ENCODE measurements at places on chromosomes 6 and 20.

DNA sequence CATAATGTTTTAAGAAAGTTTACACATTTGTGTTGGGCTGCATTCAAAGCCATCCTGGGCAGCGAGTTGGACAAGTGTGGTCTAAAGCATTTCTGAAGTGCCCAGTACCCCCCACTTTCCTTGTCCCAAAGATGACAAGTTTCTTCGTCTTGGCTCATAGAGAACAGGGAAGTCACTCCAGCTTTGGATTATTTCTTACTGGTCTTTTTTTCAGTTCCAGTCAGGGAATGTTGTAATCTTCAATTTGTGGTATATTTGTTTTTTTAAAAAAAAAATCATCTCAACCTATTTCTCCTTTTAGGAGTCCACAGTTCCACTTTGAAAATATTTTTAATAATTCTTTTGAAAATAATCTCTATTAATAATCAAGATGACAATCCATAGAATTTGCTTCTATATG lies 34.0 kb downstream of the SLX4IP start:
- DNase-seq = no peak

- no peak for DNase-seq
Measured at GRCh38 chr6:126300735-126301134, 39.2 kb upstream of the CENPW start.

DNA sequence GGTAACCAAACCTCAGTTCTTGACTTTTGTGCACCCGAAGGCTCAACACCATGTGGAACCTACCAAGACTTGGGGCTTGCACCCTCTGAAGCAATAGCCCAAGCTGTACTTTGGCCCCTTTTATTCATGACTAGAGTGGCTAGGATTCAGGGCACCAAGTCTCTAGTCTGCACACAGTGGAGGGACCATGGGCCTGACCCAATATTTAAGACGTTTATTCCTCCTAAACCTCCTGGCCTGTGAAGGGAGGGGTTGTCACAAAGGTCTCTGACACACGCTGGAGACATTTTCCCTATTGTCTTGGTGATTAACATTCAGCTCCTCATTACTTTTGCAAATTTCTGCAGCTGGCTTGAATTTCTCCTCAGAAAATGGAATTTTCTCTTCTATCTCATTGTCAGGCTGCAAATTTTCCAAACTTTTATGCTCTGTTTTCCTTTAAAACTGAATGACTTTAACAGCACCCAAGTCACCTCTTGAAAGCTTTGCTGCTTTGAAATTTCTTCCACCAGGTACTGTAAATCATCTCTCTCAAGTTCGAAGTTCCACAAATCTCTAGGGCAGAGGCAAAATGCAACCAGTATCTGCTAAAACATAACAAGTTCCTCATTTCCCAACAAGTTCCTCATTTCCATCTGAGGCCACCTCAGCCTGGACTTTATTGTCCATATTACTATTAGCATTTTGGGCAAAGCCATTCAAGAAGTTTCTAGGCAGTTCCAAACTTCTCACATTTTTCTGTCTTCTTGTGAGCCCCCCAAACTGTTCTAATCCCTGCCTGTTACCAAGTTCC lies 481.4 kb upstream of the BTBD3 start:
- no peak for DNase-seq

DNA sequence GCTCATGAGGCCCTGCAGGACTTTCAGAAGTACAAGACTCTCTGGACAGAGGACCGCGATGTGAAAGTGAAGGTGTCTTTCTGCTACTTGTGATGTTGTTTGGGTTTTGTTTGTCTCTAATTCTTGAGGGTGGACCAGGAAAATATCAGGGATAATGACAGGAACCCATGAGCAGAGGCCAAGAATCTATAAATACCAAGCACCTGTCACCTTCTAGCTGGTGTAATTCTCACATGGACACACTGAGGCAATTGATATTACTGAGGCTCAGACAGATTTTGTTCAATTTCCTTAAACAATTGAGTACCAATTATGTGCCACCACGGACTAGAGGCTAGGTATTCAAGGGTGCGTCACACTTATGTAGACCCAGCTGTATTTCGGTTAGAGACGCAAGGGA lies 107.9 kb downstream of the DNAH8 start:
- DNase-seq = no peak

- DNase-seq = no peak
Measured at GRCh38 chr6:142011156-142011555, 121.6 kb upstream of the GJE1 start.

GRCh38 chr6:19879663-19880062 lies 42.5 kb downstream of the ID4 start:
- no peak for DNase-seq

DNA sequence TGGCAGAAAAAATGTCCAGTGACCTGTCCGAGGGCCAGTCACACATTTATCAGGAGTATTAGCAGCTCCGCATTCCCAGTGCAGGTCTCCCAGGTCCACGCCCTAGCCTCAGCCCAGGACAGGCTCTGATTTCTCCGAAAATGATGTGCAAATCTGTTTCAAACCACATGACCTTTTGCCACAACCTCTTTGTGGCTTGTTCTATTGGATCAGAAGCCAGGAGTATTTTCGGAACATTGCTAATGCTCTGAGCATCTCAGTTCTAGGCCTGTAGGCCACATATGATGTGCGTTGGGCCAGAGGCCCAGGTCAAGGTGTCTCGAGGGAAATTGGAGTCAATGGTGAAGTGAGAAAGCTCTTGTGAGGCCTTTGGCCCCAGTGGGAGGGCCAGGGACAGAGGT lies 40.4 kb downstream of the SNX5 start:
- no peak for DNase-seq

- no peak for DNase-seq
Measured at GRCh38 chr20:1418350-1418749, 25.5 kb upstream of the FKBP1A start.

DNA sequence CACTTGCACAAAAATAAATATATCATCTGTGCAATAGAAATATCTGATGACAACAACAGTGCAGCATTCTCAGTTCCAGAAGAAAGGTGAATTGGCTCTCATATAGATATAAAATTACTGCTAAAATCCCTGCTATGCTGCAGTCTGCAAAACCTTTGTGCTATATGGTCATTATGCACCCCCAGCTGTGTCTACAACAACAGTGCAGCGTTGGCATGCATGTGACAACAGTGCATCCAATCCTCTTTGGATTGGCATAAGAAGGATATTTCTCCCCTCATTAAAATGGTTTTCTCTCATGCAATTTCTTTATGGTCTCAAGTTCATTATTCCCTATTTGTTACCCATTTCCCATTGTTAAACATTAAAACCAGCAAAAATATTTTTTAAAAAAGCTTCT lies 23.1 kb downstream of the OR2B6 start:
- DNase-seq = no peak

DNA sequence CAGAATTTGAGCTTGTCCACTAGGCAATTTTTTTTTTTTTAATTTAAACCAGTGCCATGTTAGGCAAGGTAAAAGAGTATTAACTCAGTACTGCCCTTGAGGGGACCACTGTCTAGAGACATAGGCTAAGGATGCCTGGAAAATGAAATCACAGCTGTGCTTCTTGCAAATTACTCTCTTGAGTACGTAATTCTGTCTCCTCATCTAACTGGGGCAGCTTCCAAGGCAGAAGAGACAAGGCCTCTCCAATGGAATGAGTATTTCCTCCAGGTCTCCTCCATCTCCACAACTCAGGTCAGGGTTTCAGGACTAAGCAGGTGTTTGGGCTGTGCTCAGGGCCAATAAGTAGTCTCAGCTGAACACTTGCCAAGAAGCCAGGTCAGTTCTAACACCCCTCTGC lies 33.8 kb upstream of the MRPS10 start:
- no peak for DNase-seq

- no peak for DNase-seq
Measured at GRCh38 chr6:108806665-108807064, 41.6 kb upstream of the ARMC2 start.

DNA sequence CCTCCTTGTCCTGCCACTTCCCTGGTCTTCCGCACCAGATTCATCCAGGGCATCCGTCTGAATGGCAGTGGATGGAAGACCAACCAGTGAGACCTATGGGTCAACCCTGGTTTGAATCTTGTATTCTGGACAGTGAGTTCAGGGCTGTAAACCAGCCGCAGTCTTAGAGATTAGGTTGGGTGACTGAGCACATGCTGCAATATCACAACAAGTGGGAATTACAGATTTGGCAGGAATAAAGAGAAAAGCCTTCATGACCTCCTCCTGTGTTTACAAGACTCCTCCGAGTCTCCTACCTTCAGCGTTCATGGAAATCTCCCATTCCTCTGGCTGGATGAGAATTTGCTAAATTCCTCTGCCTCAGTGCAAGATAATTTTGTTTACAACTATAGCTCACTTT lies 9.9 kb downstream of the ECI2 start:
- no peak for DNase-seq

DNA sequence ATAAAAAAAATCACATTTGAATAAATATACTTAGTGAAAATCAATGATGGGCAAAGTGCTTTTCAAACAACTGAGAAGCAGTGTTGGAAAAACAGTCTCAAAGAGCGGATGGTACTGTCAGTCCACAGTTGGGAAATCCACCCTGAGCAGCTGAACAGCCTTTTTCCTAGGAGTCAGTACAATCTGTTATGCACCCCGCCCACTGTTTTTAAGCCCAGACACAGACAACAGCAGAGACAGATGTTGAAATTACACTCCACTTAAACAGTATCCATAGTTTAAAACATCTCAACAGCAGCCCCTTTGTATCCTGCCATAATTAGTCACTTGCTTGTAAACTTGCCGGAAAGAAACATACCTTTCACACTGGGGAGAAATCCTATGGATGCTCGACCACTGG lies 372 bp downstream of the KIAA0408 start:
- no peak for DNase-seq

GRCh38 chr20:438571-439469 lies 23.5 kb downstream of the TBC1D20 start:
- DNase-seq = no peak

GRCh38 chr6:166686317-166686716 lies 59.3 kb upstream of the RPS6KA2 start:
- no peak for DNase-seq

GRCh38 chr20:45722047-45722446 lies at the start of gene SPINT4:
SPINT4 (plus strand) TSS chr20:45722347; CDS start chr20:45722368, 21 bp downstream.
- no peak for DNase-seq

DNA sequence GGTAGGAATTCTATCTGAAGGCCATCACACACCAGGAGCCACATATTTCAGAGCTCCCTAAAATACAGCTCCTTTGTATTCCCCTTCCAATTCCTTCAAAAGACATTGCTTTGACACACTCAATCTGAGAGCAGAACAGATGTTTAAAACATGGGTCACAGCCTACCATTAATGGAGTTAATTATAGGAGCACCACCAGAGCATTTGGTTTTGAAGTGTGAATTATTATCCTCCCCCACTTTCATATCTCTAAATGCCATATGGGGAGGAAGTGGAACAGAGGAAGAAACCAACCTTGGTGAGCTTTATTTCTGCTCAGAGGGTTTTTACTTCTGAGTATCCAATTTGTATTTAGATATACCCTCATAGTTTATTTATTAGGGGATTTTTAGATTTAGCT lies 50.7 kb upstream of the TNFRSF21 start:
- peak; percentile 19 for DNase-seq

DNA sequence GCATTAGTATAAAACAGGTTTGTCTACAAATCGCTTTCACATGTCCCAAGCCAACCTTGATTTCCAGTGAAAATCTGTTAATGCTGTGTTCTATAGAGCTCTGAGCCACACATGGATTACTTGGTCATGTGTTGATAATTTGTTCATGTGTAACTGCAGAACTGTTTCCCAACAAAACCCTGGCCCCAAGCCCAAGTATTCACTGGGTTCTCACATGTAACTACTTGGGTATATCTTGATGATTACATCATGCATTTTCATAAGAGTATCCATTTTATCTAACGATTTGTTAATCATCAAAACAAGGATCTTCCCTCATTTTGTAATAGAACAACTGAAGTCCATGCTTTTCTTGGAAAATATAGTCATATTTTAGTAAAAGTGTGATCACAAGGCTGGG lies 657.6 kb downstream of the PRKN start:
- no peak for DNase-seq

GRCh38 chr6:10166031-10166430 lies 248.8 kb downstream of the TFAP2A start:
- DNase-seq = no peak

DNA sequence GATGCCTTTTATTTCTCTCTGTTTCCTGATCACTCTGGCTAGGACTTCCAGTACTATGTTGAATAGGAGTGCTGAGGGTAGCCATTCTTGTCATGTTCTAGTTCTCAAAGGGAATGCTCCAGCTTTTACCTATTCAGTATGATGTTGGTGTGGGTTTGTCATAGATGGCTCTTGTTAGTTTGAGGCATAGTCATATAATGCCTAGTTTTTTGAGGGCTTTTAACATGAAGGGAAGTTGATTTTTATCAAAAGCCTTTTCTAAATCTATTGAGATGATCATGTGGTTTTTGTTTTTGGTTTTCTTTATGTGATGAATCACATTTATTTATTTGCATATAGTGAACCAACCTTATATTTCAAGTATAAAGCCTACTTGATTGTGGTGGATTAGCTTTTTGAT lies 55.6 kb downstream of the KLHL32 start:
- DNase-seq = no peak

DNA sequence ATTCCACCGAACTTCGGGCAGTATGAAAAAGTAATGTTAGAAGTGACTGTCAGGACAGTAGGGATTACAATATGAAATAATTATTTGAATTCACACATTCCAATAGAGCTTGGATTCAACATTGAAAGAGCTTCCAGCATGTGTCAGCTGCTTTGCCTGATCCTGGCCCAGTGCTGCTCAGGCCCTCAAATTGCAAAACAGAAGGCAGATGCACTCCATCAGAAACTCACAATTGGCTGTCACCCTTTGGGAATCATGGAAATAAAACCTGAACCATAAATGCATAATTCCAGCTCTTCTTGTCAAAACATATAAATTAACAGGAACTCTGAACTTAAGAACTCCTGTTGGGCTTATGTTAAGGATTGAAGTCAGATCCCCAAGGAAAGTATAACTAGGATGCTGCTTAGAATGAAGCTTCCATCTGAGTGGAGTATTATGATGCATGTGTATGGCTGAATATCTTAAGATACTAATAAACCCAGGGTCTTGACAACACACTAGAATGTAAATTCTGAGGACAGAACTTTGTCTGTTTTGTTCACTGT lies 1.8 kb upstream of the NDUFAF4 start:
- DNase-seq = no peak

GRCh38 chr6:90425161-90425641 lies 128.6 kb upstream of the BACH2 start:
- DNase-seq = peak; percentile 25

GRCh38 chr6:31829633-31830283 lies 2.2 kb downstream of the HSPA1B start:
- DNase-seq = peak; percentile 53

DNA sequence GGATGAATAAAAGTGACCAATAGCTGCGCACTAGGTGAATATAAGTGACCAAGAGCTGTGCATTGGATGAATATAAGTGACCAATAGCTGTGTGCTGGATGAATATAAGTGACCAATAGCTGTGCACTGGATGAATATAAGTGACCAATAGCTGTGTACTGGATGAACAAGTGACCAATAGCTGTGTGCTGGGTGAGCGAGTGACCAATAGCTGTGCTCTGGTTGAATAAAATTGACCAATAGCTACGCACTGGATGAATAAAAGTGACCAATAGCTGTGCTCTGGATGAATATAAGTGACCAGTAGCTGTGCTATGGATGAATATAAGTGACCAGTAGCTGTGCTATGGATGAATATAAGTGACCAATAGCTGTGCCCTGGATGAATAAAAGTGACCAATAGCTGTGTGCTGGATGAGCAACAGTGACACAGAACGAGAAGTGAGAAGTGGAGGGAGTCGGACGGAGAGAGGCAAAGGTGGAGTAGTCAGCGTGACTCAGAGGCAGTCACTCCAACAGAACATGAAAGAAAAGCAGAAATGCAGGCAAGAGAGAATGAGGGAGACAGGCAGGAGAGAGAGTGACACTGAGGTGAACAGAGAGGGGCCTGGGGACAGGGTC lies 38.5 kb downstream of the RBM38 start:
- peak; percentile 42 for DNase-seq

All from naive B cell (primary cell).